NCI-H345 (cell line): ENCODE measurements at places on chromosomes 12 and 14.

GRCh38 chr14:56064513-56064912 lies 53.7 kb upstream of the PELI2 start:
- DNase-seq, result no peak

DNA sequence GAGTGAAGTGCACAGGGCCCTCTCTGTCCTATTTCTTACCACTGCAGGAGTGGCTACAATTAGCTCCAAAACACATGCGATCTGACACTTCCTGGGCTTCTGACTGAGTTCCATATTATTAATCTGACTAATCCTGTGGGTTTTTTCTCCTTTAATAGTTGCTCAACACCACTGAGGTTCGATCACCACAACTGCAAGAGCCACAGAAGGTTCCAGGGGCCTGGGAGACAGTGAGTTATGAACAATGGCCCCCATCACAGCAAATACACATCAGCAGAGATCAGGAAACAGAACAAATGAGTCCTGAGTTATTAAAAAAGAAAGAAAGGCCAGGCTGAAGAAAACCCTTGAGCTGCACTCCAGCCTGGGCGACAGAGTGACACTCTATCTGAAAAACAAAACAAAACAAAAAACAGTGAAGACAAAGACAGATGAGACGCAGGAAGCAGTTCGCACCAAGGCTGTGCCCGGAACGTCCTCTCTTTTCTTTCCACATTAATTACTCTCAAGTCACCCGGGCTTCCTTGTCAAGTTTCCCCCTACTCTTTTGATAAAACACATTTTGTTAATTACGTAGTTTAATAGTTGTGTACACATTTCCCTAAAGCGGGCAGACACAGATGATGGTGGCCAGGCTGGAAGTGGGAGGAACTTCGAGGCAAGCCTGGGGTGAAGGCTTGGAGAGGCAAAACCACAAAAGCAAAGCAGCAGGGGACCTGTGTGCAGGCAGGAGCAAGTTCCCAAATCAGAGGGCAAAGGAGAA lies 42.7 kb downstream of the CDC42BPB start:
- peak; percentile 60 for DNase-seq

DNA sequence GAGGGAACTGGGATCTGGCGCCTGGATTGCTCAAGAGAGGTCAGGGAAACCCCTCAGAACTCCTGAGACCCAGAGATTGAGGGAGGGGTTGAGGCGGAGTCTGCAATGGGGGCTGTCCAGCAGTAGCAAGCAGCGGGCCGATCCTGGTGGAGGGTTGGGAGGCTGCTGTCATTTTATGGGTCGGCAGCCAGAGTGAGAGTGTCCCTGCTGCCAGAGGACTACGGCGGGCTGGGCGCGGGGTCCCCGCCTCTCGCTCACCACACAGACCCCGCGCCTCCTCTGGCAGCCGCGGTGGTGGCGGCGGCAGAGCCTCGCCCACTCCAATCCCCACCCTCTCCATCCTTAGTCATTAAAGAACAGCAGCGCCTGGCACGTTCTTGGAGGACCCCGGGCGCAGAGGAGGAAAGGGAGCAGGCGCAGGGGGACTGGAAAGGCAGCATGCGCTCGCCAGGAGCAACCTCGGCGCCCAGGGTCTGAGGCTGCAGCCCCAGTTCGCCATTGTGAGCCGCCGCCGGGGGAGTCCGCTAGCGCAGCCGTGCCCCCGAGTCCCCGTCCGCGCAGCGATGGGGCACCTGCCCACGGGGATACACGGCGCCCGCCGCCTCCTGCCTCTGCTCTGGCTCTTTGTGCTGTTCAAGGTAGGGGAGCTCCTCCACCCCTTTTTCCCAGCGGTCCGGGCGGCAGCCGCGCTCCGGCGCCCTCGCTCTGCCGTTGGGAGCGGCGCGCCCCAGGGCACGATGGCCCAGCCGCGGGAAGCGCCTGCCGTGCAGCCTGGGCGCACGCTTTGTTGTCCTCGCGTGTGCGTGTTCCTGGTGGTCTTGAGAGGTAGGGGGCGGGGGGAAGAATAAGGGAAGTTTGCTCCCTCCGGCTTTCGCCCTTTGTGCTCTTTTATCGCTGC lies at the start of gene PTPRO:
Gene PTPRO (plus strand): TSS at position 345 of the 898 bp plus-strand sequence.
- peak; percentile 71 for DNase-seq

GRCh38 chr12:29960122-29960521 lies 176.4 kb upstream of the TMTC1 start:
- no peak for DNase-seq

GRCh38 chr14:46964378-46964777 lies 312.8 kb upstream of the RPL10L start:
- no peak for DNase-seq

DNA sequence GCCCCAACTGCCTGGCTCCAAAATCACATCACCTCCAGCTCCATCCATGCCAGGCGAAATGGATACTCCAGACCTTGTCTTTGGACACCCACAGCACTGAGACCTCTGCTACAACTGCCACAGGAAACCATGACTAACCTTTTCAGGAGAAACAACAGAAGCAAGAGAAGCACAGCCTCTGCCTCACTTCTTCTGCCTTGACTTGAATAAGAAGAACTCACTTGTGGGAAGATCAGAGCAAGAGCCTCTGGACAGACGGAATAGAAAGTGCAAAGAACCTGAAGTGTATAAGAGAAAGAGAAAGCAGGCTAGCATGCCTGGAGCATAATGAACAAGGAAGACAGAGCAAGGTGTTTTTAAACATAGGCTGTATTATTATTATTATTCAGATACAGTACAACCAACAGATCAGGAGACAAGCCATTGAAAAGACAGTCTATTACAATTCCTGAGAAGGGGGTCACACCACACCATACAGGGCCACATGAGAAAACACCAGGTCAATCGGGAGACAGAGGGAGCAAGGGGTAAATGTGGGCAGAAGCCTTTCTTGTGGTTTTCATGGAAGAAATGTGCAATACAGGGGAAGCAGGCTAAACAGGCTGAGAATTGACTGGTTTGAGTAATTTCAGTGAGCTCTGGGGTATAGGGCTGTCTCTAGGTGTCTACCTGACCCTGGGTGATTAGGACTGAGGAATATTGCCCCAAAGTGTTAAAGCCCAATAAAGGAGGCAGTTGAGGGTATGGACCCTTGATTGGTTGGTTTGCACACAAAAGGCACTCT lies 7.4 kb upstream of the OR10P1 start:
- DNase-seq, result no peak

DNA sequence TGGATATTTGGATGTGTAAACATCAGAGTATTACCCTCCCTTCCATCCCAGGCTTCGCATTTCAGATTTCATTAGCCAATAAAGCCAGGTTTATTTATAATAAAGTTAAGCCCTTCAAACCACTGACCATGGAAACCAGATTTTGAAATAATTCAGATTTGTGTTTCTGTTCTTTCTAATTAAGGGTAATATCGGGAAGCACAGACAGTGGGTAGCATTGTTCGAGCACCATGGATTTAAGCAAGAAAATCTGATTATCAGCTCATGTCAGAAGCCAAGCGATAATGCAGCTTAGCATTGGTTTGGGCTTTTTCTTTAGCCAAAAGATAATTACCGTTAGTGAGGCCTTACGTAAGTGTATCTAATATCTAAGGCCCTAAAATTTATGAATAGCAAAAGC lies 116.1 kb downstream of the C12orf42 start:
- no peak for DNase-seq

DNA sequence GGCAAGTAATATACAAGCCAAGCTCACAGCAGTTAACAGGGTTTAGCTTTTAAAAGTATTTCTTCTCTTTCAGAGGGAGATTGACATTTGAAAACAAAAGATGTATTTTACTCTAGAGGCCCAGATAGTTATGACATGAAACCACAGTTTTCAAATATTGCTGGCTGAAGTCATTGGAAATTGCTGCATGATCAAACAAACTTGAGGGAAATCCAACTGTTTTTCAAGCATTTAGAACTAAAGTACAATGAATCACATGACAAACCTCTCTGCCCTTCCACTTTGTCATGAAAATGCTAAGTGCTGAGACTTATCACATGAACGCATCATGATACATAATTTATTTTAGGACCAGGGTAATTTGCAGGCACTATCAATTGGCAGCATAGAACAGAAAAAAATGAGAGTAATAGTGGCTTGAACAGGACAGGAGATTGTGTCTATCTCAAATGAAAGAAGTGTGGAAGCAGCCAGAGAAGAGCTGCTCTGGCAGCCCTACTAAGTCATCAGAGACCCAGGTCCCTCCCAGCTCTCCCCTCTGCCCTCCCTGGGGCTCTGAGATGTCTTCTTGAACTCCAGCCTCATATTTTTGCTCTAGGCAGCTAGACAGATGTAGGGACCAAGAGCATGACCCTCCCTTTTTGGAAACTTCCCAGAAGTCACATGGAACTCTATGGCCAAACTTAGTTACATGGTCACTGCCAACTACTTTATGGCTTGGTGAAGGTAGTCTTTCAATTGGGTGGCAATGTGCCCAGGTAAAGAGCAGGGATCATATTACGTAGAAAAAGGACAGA lies 90.1 kb upstream of the PELI2 start:
- DNase-seq, result peak; percentile 0

DNA sequence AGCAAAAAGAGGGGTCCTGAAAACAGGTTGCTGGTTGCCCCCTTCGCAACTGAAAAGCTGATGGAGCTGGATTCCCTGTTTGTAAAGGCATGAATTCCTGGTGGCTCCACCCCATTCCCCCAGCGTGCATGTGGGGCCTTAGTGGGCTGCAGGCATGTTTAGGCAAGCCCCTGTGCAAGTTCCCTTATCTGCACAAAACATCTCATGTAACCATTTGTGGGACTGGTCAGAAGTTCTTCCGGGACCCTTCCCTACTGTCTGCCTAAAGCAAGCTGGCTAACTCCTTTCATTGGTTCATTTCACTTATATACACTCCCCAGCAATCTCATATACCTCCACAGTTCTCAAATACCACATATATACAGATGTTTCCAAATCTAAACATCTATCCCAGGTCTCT lies 24.0 kb upstream of the HIGD1C start:
- no peak for DNase-seq

DNA sequence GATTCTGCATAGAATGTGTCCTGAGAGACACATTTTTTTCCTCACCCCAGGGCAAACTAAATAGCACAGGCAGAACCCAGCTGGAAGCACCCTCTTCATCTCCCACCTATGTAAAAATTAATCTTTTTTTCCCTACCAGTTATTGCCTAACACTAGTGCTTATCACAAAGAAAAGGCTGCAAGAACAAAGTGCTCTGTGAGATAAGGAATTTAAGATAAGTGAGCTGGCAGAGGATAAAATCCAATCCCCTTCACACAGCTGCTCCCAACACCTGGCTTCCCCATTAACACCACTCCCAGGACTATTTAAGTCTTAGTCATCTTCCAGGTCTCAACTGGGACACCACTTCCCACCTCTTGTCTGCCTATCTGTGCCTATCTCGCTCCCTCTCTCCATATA lies 75.2 kb downstream of the TTC9 start:
- DNase-seq, result no peak

DNA sequence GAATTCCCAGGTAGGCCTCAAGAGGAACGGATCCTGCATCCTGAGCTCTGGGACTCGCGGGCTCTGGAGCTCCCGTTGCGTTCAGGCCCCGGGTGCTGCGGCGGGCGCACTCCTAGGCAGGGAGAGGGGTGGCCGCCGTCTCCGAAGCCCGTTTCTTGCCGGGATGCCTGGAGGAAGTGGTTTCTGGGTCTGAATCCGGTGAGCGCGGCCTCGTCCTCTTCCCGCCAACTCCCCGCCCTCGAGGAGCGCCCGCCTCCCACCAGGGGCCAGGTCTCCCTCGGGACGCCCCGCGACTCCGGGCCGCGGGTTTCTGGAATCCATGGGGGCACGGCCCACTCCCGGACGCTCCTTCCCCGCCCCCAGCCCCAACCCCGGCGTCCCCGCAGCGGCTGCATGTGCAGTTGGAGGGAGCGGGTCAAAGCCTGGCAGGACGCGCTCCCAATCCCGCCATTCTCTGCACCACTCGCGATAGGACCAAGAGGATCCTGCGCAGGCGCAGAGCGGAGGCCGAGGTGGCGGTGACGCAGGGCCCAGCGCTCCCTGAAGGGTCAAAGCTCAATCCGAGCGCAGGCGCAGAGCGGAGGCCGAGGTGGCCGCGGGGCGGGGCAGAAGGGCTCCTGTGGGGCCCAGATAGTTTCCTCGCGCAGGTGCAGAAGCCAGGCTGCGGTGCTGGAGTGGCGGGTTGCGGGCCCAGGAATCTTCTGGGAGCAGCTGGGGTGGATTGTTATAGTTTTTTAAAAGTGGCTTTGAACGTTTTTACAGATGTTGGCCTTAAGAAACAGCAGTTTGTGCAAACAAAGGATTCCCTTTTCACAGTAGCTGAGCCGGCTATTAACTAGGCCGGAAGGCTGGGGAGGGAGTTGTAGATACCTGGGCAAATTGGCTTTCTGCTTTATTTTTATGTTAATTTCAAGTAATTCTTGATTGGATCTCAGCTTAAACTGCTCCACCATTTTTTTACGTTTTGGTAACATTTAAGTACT lies 796.4 kb downstream of the AACS start:
- DNase-seq, result no peak

- DNase-seq, result no peak
Measured at GRCh38 chr12:50052964-50053363, 4.4 kb upstream of the ASIC1 start.

DNA sequence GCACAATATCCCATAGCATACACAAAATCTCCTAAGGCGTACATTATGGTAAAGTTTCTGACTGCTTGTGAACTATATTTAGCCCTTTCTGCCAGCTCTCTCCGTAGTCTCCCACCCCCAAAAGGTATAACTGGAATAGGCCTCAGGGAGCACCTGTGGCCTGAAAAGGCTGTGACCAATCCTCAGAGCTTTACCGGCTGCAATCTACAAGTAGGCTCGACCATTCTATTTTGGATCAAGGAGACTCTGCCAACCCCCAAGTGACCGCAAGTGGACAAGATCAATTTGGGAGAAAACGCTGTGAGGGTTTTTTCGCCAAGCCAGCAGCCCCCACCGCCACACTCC lies 1.2 kb downstream of the PPTC7 start:
- no peak for DNase-seq

- DNase-seq, result no peak
Measured at GRCh38 chr14:69780952-69781351, 14.0 kb downstream of the SRSF5 start.

GRCh38 chr14:45073231-45073879 lies 10.6 kb upstream of the PRPF39 start:
- no peak for DNase-seq

DNA sequence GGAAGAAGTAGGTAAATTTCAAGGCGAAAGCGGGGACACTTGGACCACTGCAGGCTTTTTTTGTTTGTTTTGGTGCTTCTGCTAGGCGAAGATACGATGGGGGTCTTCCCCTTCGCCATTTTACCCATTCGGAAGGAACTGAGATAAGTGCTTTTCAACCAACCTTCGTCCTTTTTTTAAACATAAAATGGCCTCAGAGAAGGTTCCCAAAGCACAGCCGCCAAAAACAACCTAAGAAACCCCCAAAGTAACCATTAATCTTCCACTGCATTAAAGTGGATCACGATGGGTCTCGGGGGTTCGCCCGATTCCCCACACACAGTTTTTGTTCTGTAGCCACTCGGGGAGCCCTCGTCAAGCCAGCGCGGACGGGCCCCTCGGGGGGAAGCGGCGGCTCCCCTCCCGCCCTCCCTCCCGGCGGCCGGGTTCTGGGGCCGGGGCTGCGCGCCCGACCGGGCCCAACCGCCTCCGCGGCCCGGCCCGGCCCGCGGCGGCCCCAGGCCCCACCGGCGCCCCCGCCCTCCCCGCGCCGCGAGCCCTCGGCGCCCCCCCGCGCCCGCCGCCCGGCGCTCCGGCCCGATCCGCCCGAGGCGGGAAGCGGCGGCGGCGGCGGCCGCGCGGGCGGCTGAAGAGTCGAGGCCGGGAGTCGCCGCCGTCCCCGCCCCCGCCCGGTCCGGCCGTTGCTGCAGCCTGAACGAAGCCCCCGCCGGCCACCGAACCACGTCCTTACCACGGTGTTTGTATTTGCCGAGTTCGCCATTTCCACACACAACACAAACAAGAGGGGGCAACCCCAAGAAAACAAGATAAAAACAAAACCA lies 790 bp downstream of the GTF2A1 start:
- DNase-seq, result peak; percentile 29
